ENCODE measurements at places on chromosomes 3 and 15. TPM values are rescaled to one million over a fixed set of nuclear protein-coding genes. Genes with fewer than 3 reads are reported as not detected.

Gene RSRC1
- total RNA-seq: 33.8 TPM

Gene ARL14
- total RNA-seq: not detected

Gene LRTM1
- not detected for total RNA-seq

Gene TEX9
- total RNA-seq: 4.5 TPM

Gene MAGEL2
- 2.1 TPM for total RNA-seq

Gene PRSS50
- total RNA-seq: not detected

Gene ARNT2
- 1.8 TPM for total RNA-seq

Gene VPS18
- 49.3 TPM for total RNA-seq

Measured in smooth muscle cell of the umbilical artery (primary cell).